ENCODE measurements at places on chromosomes 7 and 10. TPM values are rescaled to one million over a fixed set of nuclear protein-coding genes. Genes with fewer than 3 reads are reported as not detected.

- DNase-seq, result no peak
- no peak overlapping the region for H3K4me3 ChIP-seq
- no peaks in the 10 kb centered on the region for H3K4me1 ChIP-seq
- H3K27me3 ChIP-seq, result no peaks in the 10 kb centered on the region
- no peaks in the 10 kb centered on the region for H3K36me3 ChIP-seq
- H3K27ac ChIP-seq, result no peak overlapping the region
Measured at GRCh38 chr7:41994746-41995110, 242.3 kb downstream of the GLI3 start.

- no peaks in the 10 kb centered on the region for H3K36me3 ChIP-seq
- H3K4me1 ChIP-seq, result no peaks in the 10 kb centered on the region
- H3K27ac ChIP-seq, result no peak overlapping the region
Measured at GRCh38 chr7:149751043-149751775, 22.2 kb downstream of the ZNF467 start.

- peak overlapping the region; percentile 73 for H3K4me3 ChIP-seq
- no peaks in the 10 kb centered on the region for H3K36me3 ChIP-seq
- DNase-seq, result no peak
- H3K27ac ChIP-seq, result peak overlapping the region; percentile 60
Measured at GRCh38 chr7:105269397-105269796, 119.3 kb downstream of the SRPK2 start.

DNA sequence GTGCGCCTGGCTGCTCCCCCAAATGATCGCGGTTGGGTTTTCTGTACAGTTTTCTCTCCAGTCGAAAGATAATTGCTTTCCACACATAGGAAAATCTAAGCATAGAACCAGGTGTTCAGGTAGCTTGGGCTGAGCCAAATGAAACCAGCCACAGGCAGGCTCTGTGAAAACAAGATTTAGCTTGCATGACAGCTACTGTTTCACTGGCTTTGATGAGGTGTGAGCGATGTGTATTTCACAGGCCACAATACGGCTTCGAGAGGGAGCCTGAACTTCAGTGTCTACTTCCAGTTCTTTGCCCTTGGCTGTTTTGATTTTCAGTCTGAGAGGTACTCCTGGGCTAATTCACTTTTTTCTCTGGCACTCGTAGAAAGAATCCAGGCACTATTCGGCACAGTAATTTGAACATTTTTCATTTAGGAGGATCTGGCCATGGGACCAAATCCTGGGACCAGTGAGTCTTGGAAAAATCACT, 110.5 kb downstream of the JCAD start:
- no peaks in the 10 kb centered on the region for H3K36me3 ChIP-seq
- H3K27me3 ChIP-seq, result no peaks in the 10 kb centered on the region
- DNase-seq, result no peak

- H3K4me3 ChIP-seq, result peak overlapping the region; percentile 74
- H3K27me3 ChIP-seq, result no peaks in the 10 kb centered on the region
- DNase-seq, result no peak
Measured at GRCh38 chr10:24953675-24954074, 1.3 kb upstream of the PRTFDC1 start.

- no peaks in the 10 kb centered on the region for H3K27me3 ChIP-seq
- H3K36me3 ChIP-seq, result peaks cover 3% of the 10 kb centered on the region
- DNase-seq, result no peak
- no peak overlapping the region for H3K4me3 ChIP-seq
Measured at GRCh38 chr7:135448753-135449152, 61.1 kb downstream of the CNOT4 start.

DNA sequence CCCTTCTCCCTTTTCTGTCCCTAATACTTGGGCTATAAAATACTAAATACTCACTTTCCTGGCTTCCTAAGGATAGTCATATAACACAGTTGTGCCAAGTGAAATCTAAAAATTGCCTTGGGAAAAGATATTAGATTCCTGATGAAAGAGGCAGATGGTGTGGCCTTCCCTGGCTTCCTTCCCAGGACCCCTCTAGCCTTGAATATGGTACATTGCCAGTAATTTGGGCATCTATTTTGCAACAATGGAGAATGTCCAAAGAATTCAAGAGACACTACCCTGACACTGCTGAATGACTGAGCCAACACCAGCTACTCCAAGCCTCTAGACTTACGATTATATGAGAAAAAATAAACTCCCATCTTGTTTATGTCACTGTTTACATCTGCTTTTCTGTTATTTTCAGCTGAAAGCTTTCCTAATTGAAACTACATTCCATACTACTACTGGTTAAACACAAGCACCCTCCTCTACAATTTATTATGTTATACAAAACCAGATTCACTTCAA, 17.9 kb downstream of the COPG2 start:
- peaks cover 12% of the 10 kb centered on the region for H3K4me1 ChIP-seq
- no peak overlapping the region for H3K27ac ChIP-seq
- peaks cover 21% of the 10 kb centered on the region for H3K36me3 ChIP-seq
- H3K27me3 ChIP-seq, result no peaks in the 10 kb centered on the region

DNA sequence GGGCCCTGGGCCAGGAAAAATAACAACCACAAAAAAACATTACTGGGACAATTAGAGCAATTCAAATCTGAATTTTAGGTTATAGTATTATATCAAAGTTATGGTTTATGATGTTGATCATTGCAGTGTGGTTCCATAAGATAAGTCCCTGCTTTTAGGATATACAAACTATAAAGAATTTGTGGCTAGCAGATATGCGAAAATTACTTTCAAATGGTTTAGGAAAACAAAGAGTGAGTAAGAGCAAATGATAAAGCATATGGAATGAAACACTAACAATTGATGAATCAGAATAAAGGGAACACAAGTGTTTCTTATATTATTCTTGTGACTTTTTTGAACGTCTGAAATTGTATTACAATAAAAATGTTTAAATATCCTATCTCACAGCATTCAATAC, 64.4 kb upstream of the HECTD2 start:
- no peak for DNase-seq
- peaks cover 4% of the 10 kb centered on the region for H3K4me1 ChIP-seq
- no peak overlapping the region for H3K27ac ChIP-seq
- no peak overlapping the region for H3K4me3 ChIP-seq
- H3K36me3 ChIP-seq, result no peaks in the 10 kb centered on the region

DNA sequence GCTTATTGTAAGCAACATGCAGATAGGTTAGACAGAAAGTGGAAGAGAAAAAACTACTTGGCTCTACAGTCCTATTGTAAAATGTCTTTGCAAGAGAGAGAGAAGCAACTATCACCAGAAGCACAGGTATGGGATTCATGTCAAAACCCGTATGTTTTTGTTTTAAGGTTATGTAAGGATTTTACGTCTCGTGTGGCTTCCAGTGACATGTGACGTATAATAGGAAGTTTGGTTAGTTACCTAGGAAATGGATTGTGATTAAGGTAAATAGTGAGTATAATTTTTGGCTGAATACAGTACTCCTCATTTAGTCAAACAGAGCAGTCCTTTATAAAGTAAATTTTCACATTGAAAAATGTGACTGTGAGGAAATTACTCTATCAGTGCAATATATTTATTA, 62.0 kb downstream of the PHF14 start:
- H3K27ac ChIP-seq, result no peak overlapping the region
- no peaks in the 10 kb centered on the region for H3K4me1 ChIP-seq
- DNase-seq, result no peak
- no peak overlapping the region for H3K4me3 ChIP-seq
- peaks cover 19% of the 10 kb centered on the region for H3K36me3 ChIP-seq

DNA sequence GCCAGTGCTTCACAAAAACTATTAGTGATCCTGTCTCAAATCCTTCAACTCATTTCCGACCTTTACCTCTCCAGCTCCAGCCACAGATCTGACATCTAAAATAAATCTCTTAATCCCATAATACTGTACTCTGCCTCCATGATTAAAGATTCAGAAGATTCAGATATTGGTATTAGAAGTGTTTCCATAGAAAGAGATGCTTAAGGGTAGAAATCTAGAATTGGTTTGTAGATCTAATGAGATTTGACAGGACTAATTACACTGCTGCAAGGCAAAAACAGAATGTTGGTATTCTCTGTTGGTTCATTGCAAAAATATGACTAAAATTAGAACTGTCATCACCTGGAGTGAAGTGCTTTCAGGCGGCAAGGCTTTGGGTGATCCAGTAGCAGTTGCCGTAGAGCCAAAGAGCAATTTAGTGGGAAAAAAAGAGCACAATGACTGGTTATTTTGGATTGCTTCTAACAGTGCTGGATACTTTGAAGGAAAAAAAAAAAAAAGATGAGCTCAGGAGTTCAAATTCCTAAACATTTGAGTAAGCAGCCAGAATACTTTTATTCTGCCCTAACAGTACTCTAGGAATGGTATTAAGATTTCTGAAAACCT, 940.1 kb upstream of the SORCS1 start:
- H3K36me3 ChIP-seq, result no peaks in the 10 kb centered on the region
- H3K4me3 ChIP-seq, result no peak overlapping the region
- DNase-seq, result no peak
- no peak overlapping the region for H3K27ac ChIP-seq
- H3K4me1 ChIP-seq, result no peaks in the 10 kb centered on the region
- no peaks in the 10 kb centered on the region for H3K27me3 ChIP-seq

- no peaks in the 10 kb centered on the region for H3K27me3 ChIP-seq
- no peaks in the 10 kb centered on the region for H3K4me1 ChIP-seq
- no peaks in the 10 kb centered on the region for H3K36me3 ChIP-seq
- DNase-seq, result no peak
- H3K27ac ChIP-seq, result no peak overlapping the region
Measured at GRCh38 chr7:42698600-42699374, 213.1 kb downstream of the C7orf25 start.

DNA sequence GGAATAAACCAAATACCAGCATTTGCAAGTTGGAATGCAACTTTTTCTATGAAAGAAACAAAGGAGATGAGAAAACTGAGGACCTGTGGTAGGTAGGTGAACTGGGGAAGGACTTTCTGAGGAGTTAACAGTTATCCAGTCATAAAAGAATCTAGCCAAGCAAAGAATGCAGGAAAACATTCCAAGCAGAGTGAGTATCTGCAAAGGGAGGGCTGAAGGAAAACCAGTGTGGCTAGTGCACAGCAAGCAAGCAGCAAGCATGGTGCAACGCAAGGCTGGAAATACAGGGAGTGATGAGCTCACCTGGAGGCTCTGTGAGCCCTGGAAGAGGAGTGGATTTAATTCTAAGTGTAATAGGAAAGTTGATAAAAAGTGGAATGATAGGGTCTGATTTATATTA, 44.0 kb downstream of the RTKN2 start:
- H3K4me1 ChIP-seq, result no peaks in the 10 kb centered on the region
- H3K27ac ChIP-seq, result no peak overlapping the region
- H3K36me3 ChIP-seq, result peaks cover 12% of the 10 kb centered on the region
- no peaks in the 10 kb centered on the region for H3K27me3 ChIP-seq
- H3K4me3 ChIP-seq, result no peak overlapping the region
- DNase-seq, result no peak

DNA sequence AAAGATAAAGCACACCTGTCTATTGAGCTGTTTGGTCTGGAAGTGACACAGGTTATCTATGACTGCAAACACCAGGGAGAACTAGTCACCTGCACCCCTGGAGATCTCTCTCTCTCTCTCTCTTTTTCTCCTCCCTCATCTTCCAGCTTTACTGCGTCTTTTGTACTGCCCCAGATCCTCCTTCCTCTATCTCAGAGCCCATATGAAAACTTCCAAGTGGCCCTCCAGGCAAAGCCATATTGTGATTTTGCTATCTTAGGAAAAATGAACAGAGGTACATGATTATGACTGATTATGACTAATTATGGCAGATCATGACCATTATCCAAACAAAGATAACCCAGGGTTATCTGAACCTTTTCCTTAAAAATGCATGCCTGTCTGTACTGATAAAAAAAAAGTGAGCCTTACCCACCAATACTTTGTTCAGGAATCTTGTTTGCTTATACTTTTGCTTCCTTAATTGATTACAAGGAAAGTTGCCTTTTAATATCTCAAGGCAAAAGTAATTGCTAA, 12.6 kb upstream of the EPHB6 start:
- no peak overlapping the region for H3K4me3 ChIP-seq
- no peak overlapping the region for H3K27ac ChIP-seq
- H3K36me3 ChIP-seq, result no peaks in the 10 kb centered on the region
- H3K4me1 ChIP-seq, result no peaks in the 10 kb centered on the region
- DNase-seq, result no peak

DNA sequence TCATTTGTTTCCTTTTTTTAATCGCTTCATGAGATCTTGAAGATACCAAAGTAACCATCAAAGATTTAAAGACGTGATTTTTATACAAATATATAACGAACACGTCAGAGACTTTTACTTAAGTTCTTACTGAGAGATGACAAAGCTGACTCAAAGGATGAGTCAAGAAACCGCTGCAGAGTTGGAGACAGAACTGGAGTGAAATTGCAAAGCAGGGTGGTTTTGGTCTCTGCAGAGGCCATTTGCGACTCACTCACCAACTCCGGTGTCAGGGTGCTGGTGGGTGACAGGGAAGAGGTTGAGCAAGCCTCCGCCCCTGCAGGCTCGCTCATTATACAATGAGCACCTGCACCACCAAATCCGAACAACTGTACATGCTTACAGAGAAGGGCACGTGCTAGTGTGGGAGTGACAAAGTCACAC, 75.2 kb downstream of the DNAJB6 start:
- H3K4me3 ChIP-seq, result no peak overlapping the region
- peak overlapping the region; percentile 21 for H3K27ac ChIP-seq
- peak; percentile 33 for DNase-seq
- H3K27me3 ChIP-seq, result no peaks in the 10 kb centered on the region
- H3K36me3 ChIP-seq, result peaks cover 9% of the 10 kb centered on the region
- H3K4me1 ChIP-seq, result peaks cover 6% of the 10 kb centered on the region

DNA sequence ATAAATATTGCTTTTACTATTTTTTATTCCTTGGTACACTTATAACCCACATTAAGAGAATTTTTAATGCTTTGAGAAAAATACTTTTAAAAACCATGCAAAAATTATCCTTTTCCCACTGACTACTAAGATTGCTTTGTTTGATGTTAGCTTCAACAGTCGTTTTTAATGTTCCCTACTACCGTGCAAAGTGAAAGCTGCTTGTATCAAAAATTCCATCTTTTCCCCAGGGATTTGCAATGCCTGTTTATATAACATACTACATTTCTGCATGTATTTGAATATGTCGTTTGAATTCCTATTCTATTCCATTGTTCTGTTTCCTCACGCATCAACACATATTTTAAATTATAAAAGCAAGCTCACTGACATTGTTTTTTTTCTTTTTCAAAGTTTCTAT, 54.4 kb downstream of the TFPI2 start:
- no peak for DNase-seq
- H3K4me1 ChIP-seq, result no peaks in the 10 kb centered on the region
- no peak overlapping the region for H3K4me3 ChIP-seq
- H3K27me3 ChIP-seq, result no peaks in the 10 kb centered on the region

GRCh38 chr7:7408001-7408770, 127.5 kb downstream of the COL28A1 start:
- H3K4me1 ChIP-seq, result no peaks in the 10 kb centered on the region
- no peak overlapping the region for H3K4me3 ChIP-seq
- H3K27me3 ChIP-seq, result peaks cover 5% of the 10 kb centered on the region
- no peaks in the 10 kb centered on the region for H3K36me3 ChIP-seq

- H3K27ac ChIP-seq, result no peak overlapping the region
- peaks cover 5% of the 10 kb centered on the region for H3K27me3 ChIP-seq
- peaks cover 15% of the 10 kb centered on the region for H3K4me1 ChIP-seq
- no peak for DNase-seq
- no peaks in the 10 kb centered on the region for H3K36me3 ChIP-seq
- H3K4me3 ChIP-seq, result no peak overlapping the region
Measured at GRCh38 chr10:124144536-124144935, 51.1 kb upstream of the CHST15 start.

Gene IDI2
- not detected for total RNA-seq

Gene CYP51A1
- 36.2 TPM for total RNA-seq

Gene LRMDA
- total RNA-seq, result not detected

Gene COL26A1
- total RNA-seq, result not detected

Gene NME8
- not detected for total RNA-seq

Gene GIMAP5
- total RNA-seq, result 56.3 TPM

Gene NOS3
- total RNA-seq, result 12.2 TPM

Gene GFRA1
- not detected for total RNA-seq
